Common myeloid progenitor, CD34-positive (primary cell): ENCODE measurements at places on chromosomes 3 and 15.

- peaks cover 19% of the 10 kb centered on the region for H3K36me3 ChIP-seq
- H3K4me3 ChIP-seq = no peak overlapping the region
- no peaks in the 10 kb centered on the region for H3K27me3 ChIP-seq
- H3K27ac ChIP-seq = no peak overlapping the region
- no peak for DNase-seq
- peaks cover 11% of the 10 kb centered on the region for H3K4me1 ChIP-seq
Measured at GRCh38 chr15:67176195-67176971, 78.1 kb downstream of the AAGAB start.

GRCh38 chr3:68986496-68987208 lies 26.8 kb downstream of the EOGT start:
- peaks cover 4% of the 10 kb centered on the region for H3K36me3 ChIP-seq
- no peak overlapping the region for H3K27ac ChIP-seq
- no peak for DNase-seq
- no peak overlapping the region for H3K4me3 ChIP-seq
- H3K4me1 ChIP-seq = no peaks in the 10 kb centered on the region

DNA sequence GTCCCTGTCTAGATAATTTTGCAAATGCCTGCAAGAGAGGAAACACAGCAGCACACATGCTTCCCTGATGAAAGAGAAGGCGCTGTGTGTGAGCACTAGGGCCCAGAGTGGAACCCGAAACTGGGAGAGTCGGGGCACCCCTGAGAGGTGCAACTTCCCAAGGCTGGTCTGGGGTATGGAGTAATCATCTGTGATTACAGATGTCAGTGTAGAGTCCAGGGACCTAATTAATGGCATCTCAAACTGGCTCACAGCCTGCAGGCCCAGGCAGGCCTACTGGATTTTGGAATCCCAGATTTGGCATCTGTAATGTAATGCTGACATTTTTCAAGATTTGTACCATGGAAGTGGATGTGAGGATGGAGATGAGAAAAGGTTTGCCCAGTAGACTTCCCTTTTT lies 29.4 kb downstream of the PGPEP1L start:
- DNase-seq = no peak
- no peaks in the 10 kb centered on the region for H3K27me3 ChIP-seq
- no peaks in the 10 kb centered on the region for H3K36me3 ChIP-seq
- H3K27ac ChIP-seq = no peak overlapping the region
- H3K4me3 ChIP-seq = no peak overlapping the region

DNA sequence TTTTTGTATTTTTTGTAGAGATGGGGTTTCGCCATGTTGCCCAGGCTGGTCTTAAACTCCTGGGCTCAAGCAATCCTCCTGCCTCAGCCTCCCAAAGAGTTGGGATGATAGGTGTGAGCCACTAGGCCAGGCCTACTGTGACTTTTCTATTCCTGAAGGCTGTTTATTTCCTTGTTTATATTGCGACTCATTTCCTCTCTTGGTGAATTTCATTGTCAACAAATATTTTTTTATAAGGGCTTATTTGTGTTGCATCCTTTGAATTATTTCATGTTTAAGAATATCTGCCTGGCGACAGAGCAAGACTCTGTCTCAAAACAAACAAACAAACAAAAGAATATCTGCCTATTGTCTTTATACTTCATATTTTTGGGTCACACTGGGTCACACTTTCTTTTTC lies 29.4 kb upstream of the MCCC1 start:
- H3K36me3 ChIP-seq = no peaks in the 10 kb centered on the region
- DNase-seq = no peak
- H3K4me3 ChIP-seq = no peak overlapping the region
- no peaks in the 10 kb centered on the region for H3K27me3 ChIP-seq
- H3K4me1 ChIP-seq = peaks cover 6% of the 10 kb centered on the region
- H3K27ac ChIP-seq = no peak overlapping the region

DNA sequence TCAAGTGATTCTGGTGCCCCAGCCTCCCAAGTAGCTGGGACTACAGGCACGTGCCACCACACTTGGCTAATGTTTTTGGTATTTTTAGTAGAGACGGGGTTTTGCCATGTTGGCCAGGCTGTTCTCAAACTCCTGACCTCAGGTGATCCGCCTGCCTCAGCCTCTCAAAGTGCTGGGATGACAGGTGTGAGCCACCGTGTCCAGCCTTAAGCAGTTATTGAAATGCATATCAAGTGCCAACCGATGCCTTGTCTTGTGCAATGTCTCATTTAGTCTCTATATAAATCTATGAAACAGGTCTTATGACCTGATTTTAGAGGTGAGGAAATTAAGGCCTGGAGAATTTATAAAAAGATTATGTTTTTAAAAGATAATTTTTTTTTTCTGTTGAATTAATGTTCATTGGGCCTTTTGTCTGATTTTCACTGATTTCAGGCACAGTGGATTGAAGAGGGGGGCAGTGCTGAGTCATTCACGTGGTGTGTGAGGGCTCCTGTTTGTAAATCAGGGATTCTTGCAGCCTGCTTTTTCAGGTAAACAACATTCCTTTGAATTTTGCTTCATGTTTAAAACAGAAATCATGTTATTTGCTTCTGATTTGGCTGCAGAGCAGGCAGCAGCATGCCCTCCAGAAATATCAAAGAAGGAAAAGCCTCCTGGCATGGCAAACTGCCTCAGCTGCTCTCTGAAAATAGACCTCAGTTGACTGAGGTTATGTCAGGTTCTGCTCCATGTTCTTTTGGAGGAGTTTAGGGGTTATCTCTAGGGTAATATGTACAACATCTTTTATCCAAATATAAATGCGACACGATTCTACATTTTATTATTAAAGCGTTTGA lies 407.0 kb upstream of the RGMA start:
- no peak overlapping the region for H3K4me3 ChIP-seq
- no peaks in the 10 kb centered on the region for H3K4me1 ChIP-seq
- no peaks in the 10 kb centered on the region for H3K27me3 ChIP-seq

DNA sequence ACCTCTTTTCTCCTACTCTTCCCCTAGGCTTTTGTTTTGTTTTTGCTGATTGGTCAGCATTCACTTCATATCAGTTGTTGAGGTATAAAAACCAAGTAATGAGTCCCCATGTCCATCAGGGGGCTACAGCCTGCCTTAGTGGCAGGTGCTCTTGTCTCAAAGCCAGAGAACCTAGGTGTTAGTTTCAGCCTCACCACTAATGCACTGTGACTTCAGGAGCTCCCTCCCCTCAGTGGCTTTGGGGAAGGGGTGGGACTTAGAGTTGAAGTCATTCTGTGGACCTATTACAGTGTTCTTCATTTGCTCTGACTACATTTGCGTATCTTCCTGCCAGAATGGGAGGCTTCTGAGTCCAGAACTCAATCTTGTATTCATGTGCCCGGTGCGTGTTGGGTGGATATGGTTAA lies 41.6 kb downstream of the NR2C2 start:
- H3K27ac ChIP-seq = no peak overlapping the region
- no peaks in the 10 kb centered on the region for H3K4me1 ChIP-seq
- peak; percentile 84 for DNase-seq
- H3K36me3 ChIP-seq = peaks cover 5% of the 10 kb centered on the region
- H3K4me3 ChIP-seq = no peak overlapping the region

DNA sequence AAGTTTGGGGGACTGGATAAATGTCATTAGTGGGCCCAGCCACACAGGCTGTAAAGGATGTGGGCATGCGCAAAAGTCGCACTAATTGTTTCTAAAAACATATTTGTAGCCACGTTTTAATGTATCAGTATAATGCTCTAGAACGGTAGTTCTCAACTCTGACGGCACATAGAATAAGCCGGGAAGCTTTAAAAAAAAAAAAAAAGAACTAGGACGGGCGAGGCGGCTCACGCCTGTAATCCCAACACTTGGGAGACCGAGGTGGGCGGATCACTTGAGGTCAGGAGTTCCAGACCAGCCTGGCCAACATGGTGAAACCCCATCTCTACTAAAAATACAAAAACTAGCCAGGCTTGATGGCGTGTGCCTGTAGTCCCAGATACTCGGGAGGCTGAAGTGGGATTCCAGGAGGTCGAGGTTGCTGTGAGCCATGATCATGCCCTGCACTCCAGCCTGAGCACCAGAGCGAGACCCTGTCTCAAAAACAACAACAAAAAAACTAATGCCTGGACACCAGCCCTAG lies 618 bp upstream of the MON1A start:
- DNase-seq = no peak
- no peaks in the 10 kb centered on the region for H3K4me1 ChIP-seq
- H3K36me3 ChIP-seq = no peaks in the 10 kb centered on the region
- no peaks in the 10 kb centered on the region for H3K27me3 ChIP-seq
- peak overlapping the region; percentile 70 for H3K27ac ChIP-seq
